ENCODE measurements at places on chromosomes 6 and 20.
A peak's percentile ranks its signal among the peaks of the same experiment; 100 is the strongest.

DNA sequence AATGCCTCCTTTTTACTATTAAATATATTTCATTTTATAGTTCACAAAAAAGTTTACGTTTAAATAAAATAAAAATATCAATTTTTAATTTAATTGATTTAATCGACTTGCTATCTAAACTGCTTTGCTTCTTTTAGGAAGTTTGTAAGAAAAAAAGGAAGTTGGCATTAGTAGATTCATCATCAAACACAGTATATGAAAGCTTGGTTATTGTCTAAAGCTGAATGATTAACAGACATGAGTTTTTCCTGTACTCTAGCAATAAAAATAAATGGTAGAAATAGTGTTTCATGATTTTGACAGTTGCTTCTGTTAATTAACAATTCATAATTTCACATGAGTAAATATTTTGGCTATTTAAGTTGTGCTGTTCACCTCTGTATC lies 1285.5 kb upstream of the GJE1 start:
- no peak for DNase-seq

- no peak for DNase-seq
These were observed 19.7 kb downstream of the ZDHHC14 start for GRCh38 chr6:157400676-157401075.

- no peak for DNase-seq
These were observed 96.7 kb downstream of the SYCP2 start for GRCh38 chr20:59836767-59837166.

DNA sequence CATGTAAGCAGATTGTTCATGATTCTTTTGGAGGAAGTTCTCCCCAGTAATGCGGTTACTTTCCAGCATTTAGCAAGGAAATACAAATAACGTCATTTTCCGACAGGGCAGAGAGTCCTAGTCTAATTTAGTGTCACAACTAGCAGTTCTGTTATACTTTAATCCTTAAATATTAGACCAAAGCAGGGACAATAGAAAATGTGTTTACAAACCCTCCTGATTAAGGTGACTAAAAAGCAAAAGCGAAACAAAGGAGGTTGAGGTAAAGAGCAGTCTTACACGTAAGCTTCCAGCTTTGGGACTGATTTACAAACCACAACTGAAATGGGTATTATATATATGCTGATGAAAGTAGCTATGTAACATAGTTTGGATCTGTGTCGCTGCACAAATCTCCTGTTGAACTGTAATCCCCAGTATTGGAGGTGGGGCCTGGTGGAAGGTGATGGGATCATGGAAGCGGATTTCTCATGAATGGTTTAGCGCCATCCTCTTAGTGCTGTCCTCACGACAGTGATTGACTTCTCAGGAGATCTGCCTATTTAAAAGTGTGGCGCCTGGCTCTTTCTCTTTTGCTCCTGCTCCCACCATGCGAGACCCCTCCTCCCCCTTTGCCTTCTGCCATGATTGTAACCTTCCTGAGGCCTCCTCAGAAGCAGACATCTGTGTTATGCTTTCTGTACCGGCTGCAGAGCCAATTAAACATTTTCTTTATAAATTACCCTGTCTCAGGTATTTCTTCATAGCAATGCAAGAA lies 81.9 kb downstream of the PLCB1 start:
- DNase-seq, result no peak

DNA sequence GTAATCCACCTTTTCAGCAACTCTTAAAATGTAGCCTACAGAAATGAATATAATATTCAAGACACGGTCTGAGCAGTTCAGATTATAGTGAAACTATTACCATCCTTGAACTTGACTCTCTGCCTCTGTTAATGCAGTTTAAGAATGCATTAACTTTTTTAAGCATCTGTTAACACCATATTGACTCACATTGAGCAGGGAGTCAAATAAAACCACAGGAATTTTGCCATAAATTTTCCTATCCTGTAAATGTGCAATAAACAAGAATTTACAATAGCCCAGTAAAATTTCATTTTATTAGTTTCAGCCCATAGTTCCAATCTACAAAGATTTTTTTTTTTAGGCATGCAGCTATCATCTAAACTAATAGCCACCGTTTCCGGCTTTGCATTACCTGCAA lies 239.2 kb upstream of the DEFB112 start:
- no peak for DNase-seq

- no peak for DNase-seq
These were observed 185.4 kb downstream of the UST start for GRCh38 chr6:148932208-148932607.

GRCh38 chr6:136547336-136547735 lies 2.9 kb downstream of the MAP7 start:
- peak; percentile 48 for DNase-seq

- no peak for DNase-seq
These were observed 97.4 kb downstream of the PLCB4 start for GRCh38 chr20:9166153-9166780.

DNA sequence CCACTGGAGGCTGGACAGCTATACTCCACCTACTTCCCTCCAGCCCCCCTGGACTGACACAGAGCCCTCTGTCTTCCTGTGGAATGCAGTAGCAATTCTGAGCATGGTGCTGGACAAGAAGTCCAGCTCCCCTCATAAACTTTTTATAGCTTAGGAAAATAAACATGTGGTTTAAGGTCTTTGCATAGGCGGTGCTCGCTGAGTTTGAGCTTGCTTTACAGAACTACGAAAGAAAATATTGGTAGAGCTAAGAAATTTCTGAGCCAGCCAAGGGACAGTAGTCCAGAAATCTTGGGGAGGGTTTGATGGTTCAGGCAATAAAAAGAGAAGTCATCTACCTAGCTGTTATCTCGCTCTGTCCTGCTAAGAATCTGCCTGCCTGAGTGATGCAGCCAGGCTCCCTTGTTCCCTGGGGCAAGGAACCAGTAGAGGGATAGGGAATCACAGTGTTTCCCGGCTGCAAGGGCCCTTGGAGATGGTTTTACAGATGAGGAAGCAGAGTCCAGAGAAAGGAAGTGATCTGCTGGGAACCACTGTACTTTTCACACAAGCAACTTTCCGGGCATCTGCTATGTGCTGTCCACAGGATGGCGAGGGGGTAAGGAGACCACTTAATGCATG lies 343.4 kb downstream of the CDC5L start:
- DNase-seq, result no peak

- DNase-seq, result no peak
These were observed 67.6 kb downstream of the B4GALT5 start for GRCh38 chr20:49646126-49646525.

GRCh38 chr20:57522380-57523140 lies 2.4 kb downstream of the CTCFL start:
- no peak for DNase-seq

DNA sequence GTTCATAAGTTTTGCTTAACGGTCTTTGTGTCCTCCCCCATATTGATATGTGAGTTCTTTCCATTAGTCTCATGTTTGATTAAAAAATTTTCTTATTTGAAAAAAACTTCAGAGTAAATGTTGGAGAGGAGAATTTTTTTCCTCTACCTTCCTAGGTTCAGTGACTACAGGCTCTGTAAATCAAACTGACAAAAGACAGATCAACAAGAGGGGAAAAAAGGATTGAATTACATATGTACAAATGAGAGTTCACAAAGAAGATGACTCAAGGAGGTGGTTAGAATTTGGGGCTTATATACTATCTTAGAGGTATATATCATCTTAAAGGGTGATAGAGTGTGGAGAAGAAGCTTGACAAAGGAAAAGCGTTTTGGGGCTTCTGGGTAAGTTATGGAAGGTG lies 5.6 kb downstream of the TMC2 start:
- no peak for DNase-seq

DNA sequence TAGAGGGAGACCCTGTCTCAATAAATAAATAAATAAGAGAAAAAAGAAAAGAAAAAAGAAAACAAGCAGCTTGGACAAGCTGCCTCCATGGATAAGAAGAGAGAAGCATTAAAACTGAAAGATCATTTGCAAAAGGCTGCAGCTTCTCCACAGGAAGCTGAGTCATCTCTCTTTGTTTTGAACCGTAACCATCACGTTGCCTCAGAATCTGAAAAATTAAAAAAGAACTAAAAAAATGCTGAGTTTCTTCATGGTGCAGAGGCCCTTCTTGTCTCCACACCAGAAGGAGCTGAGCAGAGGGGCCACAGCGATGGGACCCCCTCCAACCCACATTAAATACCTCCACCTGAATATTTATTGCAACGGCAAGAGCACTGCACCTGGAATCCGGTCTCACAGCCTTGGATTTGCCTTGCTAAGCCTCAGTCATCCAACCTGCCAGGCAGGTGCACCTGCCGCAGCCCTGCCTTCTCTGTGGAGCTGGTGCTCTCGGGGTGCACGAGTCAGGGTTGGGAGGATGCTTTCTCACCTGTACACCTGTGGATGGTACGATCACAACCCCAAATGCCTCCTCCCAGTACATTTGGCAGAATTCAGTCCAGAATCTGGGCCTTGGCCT lies 28.1 kb downstream of the TOX2 start:
- peak; percentile 42 for DNase-seq

GRCh38 chr20:46938434-46938833 lies 43.8 kb downstream of the EYA2 start:
- no peak for DNase-seq

DNA sequence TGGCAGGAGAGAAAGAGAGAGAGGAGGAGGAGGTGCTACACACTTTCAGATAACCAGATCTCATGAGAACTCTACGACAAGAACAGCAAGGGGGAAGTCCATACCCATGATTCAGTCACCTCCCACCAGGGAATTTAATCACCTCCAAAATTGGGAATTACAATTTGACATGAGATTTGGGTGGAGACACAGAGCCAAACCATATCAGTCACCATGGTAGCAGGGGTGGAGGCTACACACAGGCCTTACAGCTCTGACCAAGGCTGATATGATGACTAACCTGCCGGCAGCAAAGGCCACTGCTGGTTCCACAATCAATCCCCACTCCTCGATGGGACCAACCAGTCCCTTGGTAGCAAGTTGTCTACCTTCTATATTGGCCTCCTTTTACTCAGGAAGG lies 13.6 kb upstream of the RBM24 start:
- no peak for DNase-seq

DNA sequence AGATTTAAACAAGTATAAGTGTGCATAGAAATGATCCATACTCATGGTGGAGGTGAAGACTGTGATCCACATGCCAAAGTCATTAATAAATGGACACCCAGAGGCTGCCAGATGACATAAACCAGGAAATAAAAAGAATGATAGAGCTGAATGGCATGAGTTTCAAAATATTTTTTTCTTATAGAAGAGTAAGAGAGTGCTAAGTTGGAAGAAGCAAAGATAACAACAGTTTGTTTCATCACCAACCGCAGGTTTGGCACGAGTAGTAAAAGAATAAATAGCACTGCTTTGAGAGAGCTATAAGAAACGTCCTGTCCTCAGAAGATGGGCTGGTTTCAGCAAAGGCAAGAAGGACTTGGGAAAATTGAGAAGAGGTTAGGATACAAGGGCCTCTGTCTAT lies 246.9 kb downstream of the UBE3D start:
- no peak for DNase-seq

DNA sequence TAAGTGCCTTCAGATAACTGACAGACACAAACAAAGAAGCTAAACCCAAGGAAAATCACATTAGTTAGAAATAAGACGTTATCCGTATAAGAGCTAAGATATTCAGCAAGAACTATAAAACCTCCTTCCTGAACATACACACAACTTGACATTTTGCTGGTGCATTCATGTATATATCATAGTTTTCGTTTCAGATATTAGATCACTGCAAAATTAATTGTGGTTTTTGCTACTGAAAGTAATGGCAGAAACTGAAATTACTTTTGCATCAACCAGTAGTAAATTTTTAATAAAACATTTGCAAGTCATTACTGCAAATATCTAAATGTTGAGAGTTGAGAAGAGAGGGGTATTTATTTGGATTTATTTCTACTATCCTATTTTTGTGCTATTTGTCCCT lies 26.1 kb upstream of the KCNQ5 start:
- no peak for DNase-seq

DNA sequence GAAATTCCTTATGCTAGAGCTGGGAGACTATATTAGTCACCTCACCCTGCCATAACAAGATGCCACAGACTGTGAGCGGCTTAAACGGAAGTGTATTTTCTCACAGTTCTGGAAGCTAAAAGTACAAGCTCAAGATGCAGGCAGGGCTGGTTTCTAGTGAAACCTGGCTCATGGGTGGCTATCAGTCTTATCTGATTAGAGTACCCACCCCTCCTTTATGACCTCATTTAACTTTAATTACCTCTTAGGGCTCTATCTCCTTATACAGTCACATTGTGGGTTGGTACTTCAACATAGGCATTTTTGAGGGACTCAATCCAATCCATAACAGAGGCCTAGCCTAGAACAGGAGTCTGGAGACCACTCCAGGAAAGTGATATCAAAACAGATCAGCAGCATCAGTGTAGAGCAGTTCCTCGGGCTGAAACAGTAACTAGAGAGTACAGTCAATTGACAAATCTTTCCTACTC lies 2.3 kb upstream of the SNRNP48 start:
- no peak for DNase-seq

DNA sequence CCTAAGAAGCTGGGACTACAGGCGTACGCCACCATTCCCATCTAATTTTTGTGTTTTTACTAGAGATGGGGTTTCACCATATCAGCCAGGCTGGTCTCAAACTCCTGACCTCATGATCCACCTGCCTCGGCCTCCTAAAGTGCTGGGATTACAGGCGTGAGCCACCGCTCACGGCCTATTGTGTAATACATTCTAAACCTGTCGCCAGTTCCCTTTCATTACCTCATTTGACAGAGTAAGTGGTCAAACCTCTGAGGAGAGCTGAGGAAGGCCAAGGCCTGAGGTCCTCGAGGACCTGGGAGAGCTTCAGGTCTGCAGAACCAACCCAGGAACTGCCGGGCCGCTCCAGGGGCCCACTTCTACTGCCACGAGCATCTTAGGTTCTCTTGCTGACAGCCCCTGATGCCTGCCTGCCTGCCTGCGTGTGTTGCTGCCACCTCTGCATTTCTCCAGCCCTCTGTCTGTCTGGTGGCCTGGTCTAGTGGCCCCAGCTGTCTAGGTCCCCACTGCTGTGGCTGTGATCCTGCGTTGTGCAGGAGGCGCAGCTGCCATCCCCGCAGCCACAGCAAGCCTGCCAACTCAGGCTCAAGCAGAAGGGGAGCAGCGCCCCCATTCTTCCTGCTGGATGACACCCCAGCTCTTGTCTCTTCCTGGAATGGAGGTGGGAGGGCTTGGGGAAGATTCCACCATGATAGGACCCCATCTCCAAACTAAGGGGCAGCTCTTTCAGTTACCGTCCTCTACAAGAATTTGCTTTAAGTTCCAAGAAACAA lies 45.3 kb downstream of the PRR18 start:
- no peak for DNase-seq

DNA sequence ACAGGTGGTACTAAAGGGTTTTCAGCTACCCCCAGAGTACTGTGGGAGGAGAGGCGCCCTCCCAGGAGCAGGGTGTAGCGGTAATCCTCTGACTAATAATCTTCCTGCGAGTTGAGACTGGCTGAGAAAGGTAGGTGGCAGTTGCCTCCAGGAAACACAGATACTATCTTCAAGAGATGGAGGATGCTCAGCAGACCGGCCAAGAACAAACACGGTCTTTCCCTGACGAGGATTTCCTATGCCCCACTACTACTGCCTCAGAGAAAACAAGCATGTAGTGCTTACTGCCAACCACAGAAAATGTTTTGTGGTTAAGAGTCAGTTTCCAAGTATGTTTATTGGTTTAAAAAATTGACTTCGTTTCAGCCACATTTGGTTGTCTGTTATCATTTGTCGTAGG lies 26.8 kb downstream of the C6orf89 start:
- peak; percentile 62 for DNase-seq
